ENCODE measurements at places on chromosomes 12 and 14.

GRCh38 chr12:41514021-41514777 lies 326.1 kb downstream of the PDZRN4 start:
- DNase-seq: no peak

- no peak for DNase-seq
These were observed 15.0 kb downstream of the CCND2 start for GRCh38 chr12:4288296-4289131.

GRCh38 chr12:20695232-20695631 lies at the start of gene SLCO1C1:
SLCO1C1 (plus strand) TSS chr12:20695332; CDS start chr12:20699577, 4,245 bp downstream.
- DNase-seq: no peak

DNA sequence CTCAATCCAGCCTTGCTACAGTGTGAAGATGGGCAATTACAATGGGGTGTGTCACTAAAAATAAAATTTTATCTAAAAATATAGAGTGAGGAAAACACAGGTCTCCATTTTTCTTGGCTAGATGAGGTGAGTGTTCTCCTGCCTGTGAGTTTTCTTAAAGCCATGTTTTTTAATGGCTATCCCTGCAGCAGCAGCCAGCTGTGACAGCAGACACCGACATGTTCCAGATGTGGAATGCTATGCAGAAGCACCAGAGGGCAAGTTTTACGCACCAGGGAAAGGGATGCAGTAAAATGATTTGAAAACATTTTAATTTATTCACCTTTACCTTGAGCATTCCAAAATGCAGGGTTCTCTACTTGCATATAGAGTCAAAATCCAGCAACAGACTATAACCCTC lies 577.0 kb upstream of the STXBP6 start:
- DNase-seq: no peak

- no peak for DNase-seq
These were observed 190.5 kb downstream of the PHETA1 start for GRCh38 chr12:111178181-111179081.
